Fibroblast of the aortic adventitia (primary cell): ENCODE measurements at places on chromosomes 1 and 21. TPM values are rescaled to one million over a fixed set of nuclear protein-coding genes. Genes with fewer than 3 reads are reported as not detected.

DNA sequence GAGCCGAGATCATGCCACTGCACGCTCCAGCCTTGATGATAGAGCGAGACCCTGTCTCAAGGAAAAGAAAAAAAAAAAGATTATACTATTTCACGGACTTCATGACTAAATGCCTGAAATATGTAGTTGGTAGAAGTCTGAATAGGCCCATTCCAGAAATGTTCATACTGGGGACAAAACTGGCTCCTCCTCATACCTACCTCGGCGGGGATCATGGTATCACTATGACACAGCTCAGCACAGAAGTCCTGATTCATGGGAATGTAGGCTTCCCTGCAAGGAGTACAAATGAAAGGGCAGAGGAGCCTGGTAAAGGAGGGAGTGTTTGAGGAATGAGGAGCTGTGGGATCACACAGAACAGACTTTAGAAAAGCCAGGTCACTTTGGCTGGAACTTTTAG, 5.0 kb downstream of the SPATA46 start:
- no peak for DNase-seq

DNA sequence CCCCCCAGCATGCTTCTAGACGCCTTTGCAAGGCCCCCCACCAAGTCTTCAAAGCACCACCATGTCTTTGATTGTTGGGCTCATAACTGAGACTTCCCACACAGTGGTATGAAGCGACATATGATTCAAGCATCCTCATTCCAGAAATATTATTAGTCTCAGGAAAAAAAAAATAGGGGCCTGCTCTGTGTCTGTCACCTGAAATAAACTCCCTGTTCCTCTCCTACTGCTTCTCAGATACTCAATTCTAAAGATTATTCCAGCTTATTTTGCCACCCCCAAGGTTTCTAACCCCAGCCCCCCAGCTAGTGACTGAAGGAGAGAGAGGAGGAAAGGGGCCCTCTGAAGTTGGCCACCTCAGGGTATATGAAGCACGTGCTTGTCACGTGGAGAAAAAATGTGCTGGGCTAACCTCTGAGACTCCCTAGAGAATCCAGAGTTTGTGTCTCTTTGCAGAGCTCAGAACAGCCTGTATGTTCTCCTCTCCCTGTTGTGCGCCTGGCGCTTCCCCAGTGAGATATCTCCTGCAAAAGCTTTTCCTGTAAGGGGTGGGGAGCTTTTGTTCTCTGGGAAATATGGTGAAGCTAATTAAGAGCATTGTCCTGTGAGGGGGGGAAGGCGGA, 35.9 kb upstream of the RASAL2 start:
- DNase-seq = peak; percentile 81

DNA sequence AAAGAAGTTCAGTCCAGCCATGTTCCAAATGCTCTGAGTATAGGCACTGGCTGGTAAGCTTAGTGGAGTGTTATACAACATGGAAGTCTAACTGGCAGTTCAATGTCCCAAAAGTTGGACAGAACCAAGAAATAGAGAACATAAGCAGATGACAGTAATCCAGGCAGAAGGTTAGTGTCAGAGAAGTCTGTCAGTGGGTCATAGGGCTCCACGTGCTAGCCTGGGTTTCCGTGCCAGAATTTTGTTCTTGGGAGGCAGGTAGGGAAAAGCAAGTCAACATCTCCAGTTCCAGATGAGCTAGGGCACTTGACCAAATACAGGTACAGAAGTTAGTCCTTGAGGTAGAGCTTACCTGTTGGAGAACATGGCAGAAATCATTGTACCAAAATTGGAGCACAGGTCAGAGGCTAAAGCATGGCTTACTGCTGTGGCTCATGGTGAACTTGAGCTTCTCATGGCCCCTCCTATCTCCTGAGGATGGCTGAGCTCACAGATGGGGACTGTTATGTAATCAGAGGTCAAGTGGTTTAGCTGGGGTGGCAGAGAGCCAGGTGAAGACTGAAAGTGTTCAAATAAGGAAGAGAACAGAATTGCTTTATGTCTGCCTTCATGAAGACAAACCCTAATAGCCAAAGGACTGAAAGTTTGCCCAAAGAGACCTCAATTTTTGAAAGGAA, 170.8 kb downstream of the NFIA start:
- peak; percentile 70 for DNase-seq

- DNase-seq = no peak
Observed at GRCh38 chr1:232936941-232937340, 13.5 kb upstream of the NTPCR start.

GRCh38 chr1:212457740-212458338, 25.1 kb downstream of the NENF start:
- DNase-seq = peak; percentile 37

LAD1 gene
- not detected in 2 replicates for total RNA-seq

ZNF695 gene
- 0.82 and 1.4 TPM in 2 replicates for total RNA-seq

DNA sequence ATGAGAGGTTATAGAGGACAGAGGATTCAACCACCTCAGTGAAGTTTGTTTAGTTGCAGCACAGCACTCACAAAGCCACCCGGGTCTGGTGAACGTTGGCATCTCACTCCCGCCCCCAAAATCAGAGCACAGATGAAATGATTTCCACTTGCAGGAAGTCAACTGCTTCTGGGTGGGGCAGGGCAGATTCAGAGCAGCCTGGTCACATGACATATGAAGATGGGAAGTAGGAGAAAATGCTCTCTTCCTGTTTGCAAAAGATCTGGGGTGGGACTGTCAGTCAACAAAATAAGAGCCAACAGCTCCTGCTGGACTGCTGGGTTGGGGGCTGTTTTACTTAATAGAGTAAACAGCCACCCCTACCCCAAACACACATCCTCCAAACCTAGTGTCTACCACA, 43.2 kb downstream of the LRRC71 start:
- no peak for DNase-seq

DNA sequence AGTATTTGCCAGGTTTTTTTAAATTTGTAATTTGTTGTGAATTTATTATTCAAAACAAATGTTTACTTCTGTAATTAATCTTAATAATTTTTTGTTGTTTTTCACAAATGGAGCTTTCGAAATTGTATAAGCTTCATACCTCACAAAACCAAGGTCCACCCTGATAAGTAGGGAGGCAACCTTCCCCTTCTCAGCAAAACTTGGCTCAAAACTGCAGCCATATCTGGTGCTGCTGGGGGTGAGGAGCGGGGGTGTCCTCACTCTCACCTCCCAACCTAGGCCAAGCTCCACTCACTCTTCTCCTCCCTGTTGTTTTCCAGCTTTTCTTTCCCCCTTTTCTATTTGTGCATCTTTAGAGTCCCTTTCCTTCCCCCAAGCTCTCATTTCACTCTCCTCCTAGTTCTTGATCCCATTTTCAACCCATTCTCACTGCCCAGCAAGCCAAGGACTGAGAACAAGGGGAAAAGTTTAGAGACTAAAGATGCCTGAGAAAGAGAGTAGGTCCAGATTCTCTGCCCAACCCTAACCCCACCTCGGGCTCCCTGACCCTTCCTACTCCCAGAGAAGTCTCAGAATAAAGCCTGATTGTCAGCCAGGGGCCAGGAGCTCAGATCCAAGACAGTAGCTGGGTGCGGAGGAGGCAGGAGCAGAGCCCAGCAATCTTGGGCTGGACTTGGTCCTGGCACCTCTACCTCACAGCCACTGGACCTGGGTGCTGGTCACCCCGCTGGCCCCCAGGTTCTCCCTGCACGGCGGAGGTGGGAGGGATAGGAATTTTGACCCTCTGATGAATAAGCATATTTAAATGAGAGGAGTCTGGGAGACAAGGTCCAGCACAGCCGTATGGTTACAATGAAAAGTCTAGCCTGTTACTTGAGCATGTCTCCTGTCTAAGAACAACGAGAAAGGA, 8.3 kb upstream of the CFAP45 start:
- DNase-seq = no peak

GRCh38 chr1:173329726-173330125, 122.6 kb upstream of the TNFSF4 start:
- DNase-seq = peak; percentile 46

DNA sequence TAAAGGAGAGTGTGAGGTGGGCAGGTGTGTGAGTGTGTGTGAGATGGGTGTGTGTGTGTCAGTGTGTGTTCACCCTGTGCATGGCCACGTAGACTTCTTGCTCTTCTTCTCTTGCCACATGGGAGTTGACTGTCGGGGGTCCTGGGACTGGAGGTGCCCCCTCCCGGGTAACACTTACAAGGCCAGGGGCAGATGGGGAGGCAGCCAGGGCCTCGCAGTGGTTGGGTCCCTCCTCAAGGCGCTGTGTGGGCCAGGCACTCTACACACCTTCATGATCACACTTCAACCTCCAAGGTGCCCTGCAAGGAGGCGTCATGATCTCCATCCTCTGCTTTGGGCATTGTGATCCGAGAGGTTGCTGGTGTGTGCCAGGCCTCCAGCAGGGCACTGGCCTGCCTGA, 2.3 kb downstream of the PLA2G2F start:
- no peak for DNase-seq

DNA sequence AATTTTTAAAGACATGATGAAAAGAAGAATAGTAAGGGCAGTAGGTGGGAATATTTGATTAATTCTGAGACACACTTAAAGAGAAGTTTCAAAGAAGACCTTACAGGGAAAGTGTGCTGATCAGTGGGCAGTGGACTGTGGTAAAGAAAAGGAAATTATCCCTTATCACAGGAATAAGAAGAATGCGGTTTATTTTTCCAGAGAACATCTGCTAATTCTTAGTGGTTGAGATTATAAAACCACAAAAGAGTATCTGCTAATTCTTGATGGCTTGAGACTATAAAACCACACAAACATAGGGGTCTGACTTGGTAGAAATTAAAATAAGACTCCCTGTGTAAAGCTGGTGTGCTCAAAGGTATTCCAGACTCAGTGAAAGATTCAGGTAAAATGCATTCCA, 60.0 kb upstream of the KCTD3 start:
- DNase-seq = peak; percentile 16

- no peak for DNase-seq
Observed at GRCh38 chr1:58581641-58582040, 4.6 kb upstream of the TACSTD2 start.

DNA sequence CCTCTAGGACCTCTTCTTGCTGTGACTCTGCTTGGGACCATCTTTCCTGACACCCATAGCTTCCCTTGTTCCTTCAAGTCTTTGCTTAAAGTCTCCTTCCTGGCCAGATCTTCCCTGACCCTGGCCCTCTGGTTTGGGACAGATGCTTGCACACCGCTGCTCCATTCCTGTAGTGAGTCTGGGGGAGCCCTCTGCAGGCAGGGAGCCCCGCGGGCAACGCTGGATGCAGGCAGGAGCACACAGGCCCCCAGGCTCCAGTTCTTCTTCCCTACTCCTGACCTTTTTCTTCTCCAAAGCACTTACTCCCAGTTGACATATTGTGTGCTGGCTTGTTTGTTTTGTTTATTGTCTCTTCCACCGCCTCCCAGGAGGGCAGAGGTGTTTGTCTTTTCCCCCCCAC, 413.4 kb downstream of the CAMTA1 start:
- DNase-seq = no peak

AVPR1B gene
- total RNA-seq = not detected in 2 replicates

PLEKHO1 gene
- total RNA-seq = 27.7 and 43.6 TPM in 2 replicates

GRCh38 chr1:162007466-162007865, 16.2 kb downstream of the OLFML2B start:
- no peak for DNase-seq

S100A7 gene
- total RNA-seq = not detected in 2 replicates

GRCh38 chr1:52168373-52169080, 26.6 kb downstream of the ZFYVE9 start:
- no peak for DNase-seq

GRCh38 chr1:56676571-56677035, 31.5 kb downstream of the PRKAA2 start:
- peak; percentile 61 for DNase-seq

GRCh38 chr1:9836632-9836960, 12.8 kb upstream of the CLSTN1 start:
- no peak for DNase-seq

PLPP3 gene
- 45.7 and 270 TPM in 2 replicates for total RNA-seq

GRCh38 chr1:41021526-41022308, at the start of gene SLFNL1:
Gene SLFNL1, minus strand, starts transcription at chr1:41021725. Its CDS starts 1,065 bp downstream, at chr1:41020660.
- no peak for DNase-seq

- DNase-seq = peak; percentile 86
Observed at GRCh38 chr1:51303751-51304251, 26.6 kb downstream of the TTC39A start.

- no peak for DNase-seq
Observed at GRCh38 chr1:46284058-46284457, 19.4 kb downstream of the LRRC41 start.

- no peak for DNase-seq
Observed at GRCh38 chr21:45535341-45536081, 6.7 kb downstream of the SLC19A1 start.

DNA sequence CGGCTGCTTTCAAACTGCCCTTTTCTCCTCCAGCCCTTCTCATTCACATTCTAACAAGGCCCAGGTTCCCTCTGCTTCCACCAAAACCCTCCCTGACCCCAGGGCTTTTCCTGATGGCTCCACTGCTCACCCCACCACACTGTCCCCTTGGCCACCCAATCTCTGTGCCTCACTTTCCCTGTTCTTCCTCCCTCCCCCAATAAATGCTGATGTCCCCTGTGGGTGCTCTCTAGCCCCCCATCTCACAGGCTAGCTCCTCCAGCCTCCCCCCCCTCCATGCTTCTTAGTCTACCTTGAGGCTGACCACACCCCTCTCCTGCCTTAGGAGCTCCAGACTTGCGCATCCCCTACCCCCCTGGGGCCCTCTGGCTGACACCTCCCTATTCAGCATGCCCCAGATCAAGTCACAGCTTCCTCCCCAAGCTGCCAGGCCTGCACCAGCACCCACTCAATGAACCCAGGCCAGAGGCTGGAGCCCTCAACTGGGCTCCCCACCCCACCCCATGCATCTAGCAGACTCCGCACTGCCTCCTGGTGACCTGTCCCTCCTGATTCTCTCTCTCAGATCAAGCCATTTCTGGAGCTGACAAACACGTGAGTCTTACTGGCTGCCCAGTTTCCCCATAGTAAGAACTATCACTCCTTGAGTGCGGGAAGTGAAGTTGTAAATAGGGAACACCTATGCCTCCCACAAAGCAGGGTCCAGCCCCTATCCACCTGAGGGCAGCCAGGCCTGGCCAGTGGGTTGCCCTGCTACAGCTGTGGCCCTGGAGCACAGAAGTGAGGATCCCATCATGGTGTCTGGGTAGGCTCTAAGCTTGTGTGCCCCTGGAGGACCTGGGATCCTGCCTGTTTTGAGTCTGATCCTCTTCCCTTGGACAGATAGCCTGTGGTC, 117.9 kb downstream of the DMRTB1 start:
- DNase-seq = no peak

- peak; percentile 77 for DNase-seq
Observed at GRCh38 chr1:66436378-66437135, 97.4 kb upstream of the SGIP1 start.

DNA sequence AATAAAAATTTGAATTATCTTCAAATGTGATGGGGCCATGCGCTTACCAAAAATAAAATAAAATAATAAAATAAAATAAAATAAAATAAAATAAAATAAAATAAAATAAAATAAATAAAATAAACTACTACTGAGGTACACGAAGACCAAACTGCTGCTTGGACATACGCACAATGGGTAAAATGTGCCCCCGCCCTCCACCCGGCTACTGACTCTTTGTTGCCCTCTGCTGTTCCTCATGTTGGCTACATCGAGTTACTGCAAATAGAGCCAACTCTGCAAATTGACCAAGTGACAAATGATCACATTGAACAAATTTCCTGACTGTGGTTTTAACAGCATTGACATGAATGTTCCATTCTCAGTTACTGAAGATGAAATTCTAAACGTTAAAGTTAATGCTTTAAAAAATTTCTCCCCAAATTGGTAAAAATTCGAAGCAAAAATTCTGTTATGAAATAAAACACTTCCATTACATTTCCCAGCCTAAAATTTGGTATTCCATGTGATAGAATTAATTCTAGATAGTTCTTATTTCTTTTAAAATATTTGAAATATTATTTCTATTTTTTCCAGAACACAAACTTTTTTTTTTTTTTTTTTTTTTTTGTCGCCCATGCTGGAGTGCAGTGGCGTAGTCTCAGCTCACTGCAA, 18.8 kb upstream of the MAP1LC3C start:
- peak; percentile 61 for DNase-seq

MPL gene
- total RNA-seq = not detected in 2 replicates

DMBX1 gene
- total RNA-seq = not detected in 2 replicates
